ENCODE measurements at places on chromosomes 2 and 18.

DNA sequence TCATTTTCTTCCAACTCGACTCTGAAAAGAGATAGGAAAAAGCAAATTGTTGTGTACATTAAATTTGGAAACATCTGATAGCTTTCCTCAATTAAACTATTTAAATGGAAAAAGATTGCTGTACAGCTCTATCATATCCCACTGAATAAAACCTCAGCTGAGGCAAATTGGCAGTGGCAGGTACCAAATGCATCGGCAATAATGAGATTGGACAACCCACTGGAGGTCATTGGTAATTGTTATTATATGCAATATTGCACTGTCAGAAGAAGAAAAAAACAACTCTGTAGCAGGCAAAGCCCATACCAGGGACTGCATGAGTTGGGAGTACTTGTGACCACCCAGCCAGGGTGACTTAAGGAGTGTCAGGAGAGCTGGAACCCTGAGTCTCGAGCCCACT lies 291.6 kb upstream of the SKOR2 start:
- no peak for DNase-seq
- H3K4me3 ChIP-seq, result no peak overlapping the region
- H3K36me3 ChIP-seq, result no peaks in the 10 kb centered on the region
- H3K27me3 ChIP-seq, result no peaks in the 10 kb centered on the region
- no peak overlapping the region for H3K27ac ChIP-seq

- peaks cover 13% of the 10 kb centered on the region for H3K4me1 ChIP-seq
- DNase-seq, result no peak
- H3K27me3 ChIP-seq, result no peaks in the 10 kb centered on the region
- H3K4me3 ChIP-seq, result no peak overlapping the region
Measured at GRCh38 chr2:84925336-84925723, 19.9 kb downstream of the TMSB10 start.

DNA sequence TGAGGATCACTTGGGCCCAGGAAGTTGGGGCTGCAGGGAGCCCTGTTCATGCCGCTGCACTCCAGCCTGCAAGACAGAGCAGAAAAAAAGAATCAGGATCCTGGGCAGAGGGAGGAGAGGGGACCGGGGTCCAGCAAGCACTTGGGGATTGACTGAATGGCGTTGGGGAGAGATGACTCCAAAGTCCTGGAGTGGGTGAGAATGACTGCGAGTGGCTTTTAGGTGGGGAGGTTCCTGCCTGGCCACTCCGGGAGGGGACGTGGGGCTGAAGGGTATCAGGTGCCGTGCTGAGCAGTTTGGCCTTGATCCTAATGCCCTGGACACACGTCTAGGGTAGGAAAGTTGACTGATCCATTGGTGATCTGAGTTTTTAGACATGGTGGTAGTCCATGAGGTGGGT lies 3.5 kb upstream of the NFATC1 start:
- peaks cover 47% of the 10 kb centered on the region for H3K27me3 ChIP-seq
- no peak overlapping the region for H3K27ac ChIP-seq
- no peak overlapping the region for H3K4me3 ChIP-seq
- no peak for DNase-seq
- H3K36me3 ChIP-seq, result no peaks in the 10 kb centered on the region
- peaks cover 10% of the 10 kb centered on the region for H3K4me1 ChIP-seq

- no peak overlapping the region for H3K4me3 ChIP-seq
- peaks cover 3% of the 10 kb centered on the region for H3K27me3 ChIP-seq
- H3K4me1 ChIP-seq, result no peaks in the 10 kb centered on the region
- H3K27ac ChIP-seq, result no peak overlapping the region
Measured at GRCh38 chr2:216792222-216793021, 67.4 kb downstream of the TNP1 start.

GRCh38 chr2:6301426-6301825 lies 564.3 kb downstream of the CMPK2 start:
- no peak overlapping the region for H3K4me3 ChIP-seq
- no peaks in the 10 kb centered on the region for H3K36me3 ChIP-seq
- DNase-seq, result no peak
- H3K27ac ChIP-seq, result no peak overlapping the region

DNA sequence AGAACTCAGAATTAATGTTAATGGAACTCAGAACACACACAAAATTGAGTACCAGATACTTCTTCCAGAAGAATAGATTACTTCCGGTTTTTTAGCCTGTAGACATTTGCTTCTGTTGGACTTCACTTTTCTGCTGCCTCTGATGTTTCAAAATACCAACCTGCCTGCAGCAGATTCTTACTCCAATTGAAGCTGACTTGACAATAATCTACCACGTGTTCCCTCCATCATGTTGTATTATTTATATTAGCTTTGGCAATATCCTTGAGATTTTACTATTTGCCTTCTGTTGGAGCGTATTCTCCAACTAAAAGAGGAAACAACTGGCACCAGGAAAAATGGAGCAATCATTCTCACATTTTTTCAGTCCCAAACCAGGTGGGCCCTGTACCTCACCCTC lies 3.1 kb upstream of the GORASP2 start:
- no peak overlapping the region for H3K27ac ChIP-seq
- peaks cover 8% of the 10 kb centered on the region for H3K4me1 ChIP-seq
- no peak overlapping the region for H3K4me3 ChIP-seq
- no peaks in the 10 kb centered on the region for H3K36me3 ChIP-seq

- no peaks in the 10 kb centered on the region for H3K4me1 ChIP-seq
- H3K4me3 ChIP-seq, result no peak overlapping the region
- H3K36me3 ChIP-seq, result no peaks in the 10 kb centered on the region
- no peak for DNase-seq
Measured at GRCh38 chr2:122390406-122390805, 635.0 kb downstream of the TSN start.

DNA sequence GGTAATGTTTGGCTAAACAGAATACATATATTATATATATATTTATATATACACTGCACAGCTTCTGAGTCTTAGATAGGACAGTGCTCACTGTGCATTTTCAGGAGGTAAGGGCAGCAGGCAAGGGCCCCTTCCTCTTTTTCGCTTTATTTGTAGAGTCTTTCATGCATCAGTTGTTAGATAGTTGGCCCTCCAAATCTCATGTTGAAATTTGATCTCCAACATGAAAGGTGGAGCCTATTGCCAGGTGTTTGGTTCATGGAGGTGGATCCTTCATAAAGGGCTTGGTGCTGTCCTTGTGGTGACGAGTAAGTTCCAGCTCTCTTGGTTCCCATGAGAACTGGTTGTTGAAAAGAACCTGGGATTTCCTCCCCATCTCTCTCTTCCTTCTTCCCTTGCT lies 48.1 kb downstream of the TSN start:
- no peaks in the 10 kb centered on the region for H3K27me3 ChIP-seq
- no peaks in the 10 kb centered on the region for H3K4me1 ChIP-seq

Measured in astrocyte (in vitro differentiated cells and primary cell).